ENCODE measurements at places on chromosomes 6 and 20.

DNA sequence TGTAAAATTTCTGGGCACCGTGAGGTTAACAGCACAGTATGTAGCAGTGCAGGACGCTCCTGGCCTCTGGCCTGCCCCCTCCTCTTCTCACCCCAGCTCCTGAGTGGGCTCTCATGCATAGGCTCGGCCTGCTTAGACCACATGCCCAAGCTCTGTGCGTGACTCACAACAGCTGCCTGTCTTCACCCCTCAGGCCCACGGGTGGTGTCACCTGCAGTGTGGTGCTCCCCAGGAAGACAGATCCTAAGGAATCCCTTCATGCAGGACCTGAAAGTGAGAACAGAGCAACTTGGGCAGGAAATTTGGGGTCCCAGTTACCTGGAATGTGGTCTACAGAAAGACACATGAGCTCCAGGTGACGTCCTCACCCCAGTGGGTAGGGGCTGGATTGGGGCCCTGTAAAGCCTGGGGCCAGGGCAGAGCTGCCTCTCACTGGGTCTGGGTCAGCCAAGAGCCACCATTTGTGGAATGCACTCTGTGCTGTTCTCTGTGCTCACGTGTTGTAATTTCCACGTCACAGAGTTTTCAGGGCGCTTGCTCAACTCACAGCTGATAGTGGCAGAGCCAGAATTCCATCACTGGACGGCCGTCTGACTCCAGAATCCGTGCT is 37.0 kb upstream of the PXDC1 start:
- no peak for DNase-seq

DNA sequence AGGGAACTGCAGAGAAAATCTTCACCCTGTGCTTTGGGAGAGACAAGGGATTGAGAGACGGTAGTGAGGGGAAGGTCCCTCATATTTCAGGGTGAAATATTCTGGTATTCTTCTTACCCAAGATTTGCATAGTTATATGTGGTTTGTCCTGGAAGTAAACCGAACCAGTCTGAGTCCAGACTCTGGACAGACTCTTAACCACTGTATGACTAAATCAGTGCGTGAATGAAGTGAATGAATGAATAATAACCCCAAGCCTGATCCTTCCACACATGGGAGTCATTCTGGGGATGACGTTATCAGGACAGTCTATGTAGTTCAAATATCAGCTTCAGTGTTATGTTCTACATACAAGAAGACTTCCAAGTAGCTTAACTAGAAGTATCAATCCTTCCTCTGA is 690.7 kb downstream of the KIF16B start:
- DNase-seq: no peak

- no peak for DNase-seq
Observed at GRCh38 chr6:126173265-126173664, 166.7 kb upstream of the CENPW start.

GRCh38 chr20:33908336-33908735 is 85.4 kb upstream of the RALY start:
- no peak for DNase-seq

GRCh38 chr20:9516234-9516871 is 2.0 kb downstream of the LAMP5 start:
- DNase-seq: no peak

DNA sequence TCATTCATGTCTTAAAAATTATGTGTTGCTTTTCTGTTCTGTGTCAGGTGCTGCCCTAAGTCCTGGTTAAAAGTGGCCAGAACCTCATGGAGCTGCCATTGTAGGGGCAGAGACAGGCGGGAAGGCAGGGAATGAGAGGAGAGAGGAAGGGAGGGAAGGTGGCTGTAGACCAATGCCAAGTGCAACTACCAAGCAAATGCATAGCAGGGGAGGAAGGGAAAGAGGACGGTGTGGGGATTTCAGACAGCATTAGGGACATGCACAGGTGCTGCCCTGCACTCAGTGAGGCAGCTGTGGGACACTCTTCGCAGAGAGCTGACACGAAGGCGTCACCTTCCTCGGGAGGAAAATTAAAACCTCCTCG is 21.0 kb downstream of the GGTLC1 start:
- DNase-seq: no peak

- no peak for DNase-seq
Observed at GRCh38 chr6:103344554-103345163, 1515.1 kb downstream of the HACE1 start.

DNA sequence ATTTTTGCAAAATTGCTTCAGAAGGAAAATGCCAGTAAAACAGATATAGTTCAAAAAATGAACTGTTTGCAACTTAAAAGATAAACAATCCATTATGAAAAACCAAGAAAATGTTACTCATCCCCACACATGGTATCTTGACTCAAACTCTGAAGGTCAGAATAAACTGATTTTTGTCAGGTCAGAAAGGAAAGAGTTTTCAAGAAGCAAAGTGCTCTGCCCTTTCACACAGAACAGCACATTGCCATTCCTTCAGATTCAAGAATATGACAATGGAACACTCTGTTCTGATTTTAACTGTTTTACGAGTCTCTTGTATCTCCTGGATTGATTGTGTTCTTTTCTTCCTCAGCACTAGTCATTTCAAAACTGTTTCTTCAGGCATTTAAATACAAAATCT is 33.8 kb upstream of the NT5E start:
- no peak for DNase-seq

DNA sequence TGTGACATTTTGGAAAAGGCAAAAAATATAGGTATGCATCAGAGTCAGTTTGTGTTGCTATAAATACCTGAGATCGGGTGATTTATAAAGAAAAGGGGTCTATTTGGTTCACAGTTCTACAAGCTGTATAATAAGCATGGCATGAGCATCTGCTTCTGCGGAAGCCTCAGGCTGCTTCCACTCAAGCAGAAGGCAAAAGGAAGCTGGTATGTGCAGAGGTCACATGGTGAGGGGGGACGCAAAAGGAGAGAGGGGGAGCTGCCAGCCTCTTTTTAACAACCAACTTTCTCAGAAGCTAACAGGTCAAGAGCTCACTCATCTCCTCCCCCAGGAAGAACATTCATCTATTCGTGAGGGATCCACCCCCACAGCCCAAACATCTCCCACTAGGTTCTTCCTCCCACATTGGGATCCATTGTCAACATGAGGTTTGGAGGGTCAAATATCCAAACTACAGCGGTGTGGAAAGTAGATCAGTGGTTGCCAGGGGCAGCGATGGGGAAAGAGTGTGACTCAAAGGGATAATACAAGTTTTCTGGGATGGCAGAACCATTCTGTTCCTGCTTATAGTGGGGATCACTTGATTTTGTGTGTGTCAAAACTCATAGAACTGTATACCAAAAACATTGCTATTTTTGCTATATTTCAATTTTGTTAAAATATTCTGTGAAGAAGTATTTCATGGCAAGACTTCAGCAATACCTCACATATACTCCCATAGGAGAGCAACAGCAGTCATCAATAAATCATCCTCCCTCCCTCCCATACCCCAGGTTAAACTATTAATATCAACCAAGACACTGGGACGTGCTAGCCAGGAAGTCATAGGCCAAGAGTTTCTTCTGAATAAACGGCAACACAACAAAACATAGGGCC is 9.9 kb upstream of the FAM50B start:
- peak; percentile 44 for DNase-seq

DNA sequence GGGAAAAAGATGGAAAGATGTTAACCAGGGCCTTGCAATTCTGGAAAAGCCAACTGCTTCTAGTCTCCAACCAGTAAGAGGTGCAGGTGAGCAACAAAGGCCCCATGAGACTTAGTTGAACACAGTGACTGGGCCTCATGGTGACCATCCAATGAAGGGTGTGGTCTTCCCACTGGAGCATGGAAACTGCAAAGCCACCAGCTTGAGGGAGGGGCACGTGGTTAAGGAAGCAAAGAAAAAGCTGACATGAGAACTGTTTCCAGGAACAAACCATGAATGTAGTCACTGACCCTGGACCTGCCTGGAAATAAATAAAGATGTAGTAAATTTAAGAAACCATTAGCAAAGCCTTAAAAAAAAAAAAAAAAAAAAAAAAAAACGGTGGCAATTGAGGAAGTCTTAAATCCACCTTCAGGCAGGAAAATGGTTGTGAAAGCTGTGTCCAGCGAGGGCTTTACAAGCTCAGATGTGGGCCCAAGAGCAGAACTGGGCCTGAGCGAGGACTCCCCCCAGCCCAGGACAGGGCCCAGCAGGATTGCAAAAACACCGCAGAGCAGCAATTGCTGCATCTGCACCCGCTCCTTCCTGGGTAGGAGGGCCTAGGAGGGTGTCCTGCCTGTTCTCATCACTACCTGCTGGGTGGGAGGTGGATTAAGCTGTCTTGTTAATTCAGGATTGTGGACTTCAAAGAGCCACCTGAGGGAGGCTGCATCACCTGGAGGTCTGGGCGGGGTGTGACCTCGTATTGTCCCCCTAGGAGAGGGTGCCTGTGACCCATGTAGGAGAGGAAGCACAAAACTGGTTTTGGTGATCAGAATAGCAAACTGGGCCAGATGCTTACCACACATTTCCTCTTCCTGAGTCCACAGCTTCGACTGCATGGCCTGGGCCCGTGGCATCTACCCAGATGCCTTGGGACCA is 10.3 kb downstream of the GFRA4 start:
- DNase-seq: no peak

GRCh38 chr6:134177236-134177635 is 124.8 kb upstream of the SLC2A12 start:
- DNase-seq: no peak

- no peak for DNase-seq
Observed at GRCh38 chr6:18261877-18262276, 2.5 kb downstream of the DEK start.

DNA sequence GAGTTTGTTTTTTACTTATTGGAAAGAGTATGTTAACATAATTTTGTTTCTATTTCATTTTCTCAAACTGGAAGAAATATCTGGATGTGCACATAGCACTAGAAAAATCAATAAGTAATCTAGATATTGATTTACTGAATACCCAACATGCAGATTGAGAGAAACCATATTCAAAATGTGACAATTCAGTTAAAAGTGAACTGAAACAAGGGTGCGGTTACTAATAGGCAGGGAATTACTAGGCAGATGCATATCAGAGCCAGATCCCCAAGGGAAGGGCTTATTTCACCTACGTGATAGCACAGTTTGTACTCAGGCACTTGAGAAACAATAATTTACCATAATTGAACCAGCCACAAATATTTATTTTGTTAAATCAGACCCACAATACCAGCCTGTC is 493.1 kb upstream of the FLRT3 start:
- no peak for DNase-seq

DNA sequence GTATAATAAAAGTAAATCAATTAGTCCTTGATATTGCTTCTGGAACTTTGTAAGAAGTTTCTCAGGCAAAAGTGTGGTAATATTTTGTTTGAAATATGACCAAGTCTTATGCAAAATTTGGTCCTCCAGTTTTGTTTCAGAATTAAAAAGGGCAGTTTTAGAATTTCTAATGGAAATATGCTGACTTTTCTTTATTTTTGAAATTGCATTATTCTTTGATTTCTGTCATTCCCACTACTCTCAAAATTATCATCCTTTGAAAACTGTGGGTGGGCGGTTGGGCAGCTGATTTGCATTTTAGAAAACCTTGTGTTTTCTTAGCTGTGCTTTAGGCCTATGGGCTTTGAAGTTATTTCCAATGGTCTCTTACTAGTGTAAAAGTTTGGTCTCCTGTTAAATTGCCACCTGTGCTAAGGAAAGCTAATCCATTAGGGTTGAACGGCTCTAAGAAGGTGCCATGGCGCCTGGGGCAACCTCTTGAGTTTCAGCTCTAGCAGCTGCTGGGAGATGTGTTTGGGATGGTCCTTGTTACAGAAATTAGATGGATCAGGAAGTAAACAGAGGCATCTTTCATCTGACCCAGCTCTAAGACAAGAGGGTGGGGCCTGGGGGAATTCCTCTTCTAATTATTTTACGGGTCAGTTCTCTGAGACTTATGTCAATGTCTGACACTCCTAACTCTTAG is 880.8 kb upstream of the SLC35B3 start:
- no peak for DNase-seq

DNA sequence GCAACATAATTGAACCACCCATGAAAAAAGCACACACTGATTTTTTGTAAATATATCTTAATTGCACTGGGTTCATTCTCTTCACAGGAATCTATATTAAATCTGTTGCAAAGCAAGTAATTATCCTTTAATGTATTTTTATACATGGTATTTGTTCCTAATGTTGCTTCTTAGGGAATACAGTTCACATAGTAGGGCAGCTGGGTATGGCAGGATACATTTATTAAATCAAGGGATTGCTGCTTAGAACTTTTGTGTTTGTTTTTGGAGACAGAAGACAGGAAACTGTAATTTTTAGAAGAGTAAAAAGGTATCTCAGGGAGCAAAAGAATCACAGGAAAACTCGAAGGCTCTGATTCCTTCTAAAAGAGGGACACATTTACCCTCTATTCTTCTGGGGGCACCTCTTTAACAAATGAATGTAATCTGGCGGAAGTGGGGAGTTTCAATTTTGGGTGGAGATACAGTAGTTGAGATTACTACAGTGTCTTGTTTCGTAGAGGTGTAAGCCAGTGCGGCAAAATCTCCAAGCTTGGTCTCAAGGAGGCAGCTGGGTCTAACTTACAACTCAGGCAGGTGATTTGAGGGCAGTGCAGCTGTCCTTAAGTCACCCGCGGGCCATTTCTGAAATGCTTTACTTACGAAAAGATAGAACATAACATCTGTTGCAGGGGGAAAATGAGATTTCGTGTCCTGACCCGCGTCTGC is 812 bp upstream of the SMIM13 start:
- DNase-seq: no peak

DNA sequence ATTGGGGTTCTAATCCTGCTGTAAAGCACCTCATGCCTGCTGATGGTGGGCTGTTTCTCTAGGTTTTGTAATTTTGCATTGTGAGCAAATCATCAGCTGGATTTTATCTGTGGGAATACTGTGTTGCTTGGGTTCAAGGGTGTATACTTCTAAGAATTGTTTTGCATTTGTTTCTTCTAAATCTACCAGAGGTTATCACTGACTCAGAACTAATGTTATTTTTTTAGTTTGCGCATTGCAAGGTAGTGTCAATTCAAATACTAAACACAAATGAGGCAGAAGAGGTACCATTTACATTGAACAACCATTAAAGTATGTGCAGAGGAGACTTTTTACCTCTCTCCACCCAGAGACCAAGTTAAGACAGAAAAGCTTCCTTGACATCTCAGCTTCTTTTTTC is 60.0 kb downstream of the CEP162 start:
- DNase-seq: no peak

GRCh38 chr6:110683241-110683640 is 132.0 kb downstream of the CDK19 start:
- no peak for DNase-seq

- no peak for DNase-seq
Observed at GRCh38 chr6:166999884-167000253, 672 bp downstream of the CEP43 start.

GRCh38 chr20:33104336-33104735 is 24.9 kb downstream of the BPIFB4 start:
- DNase-seq: no peak

GRCh38 chr20:62953839-62954703 is 1.6 kb downstream of the SLC17A9 start:
- peak; percentile 69 for DNase-seq

- DNase-seq: no peak
Observed at GRCh38 chr6:158977382-158977781, 22.6 kb downstream of the RSPH3 start.

DNA sequence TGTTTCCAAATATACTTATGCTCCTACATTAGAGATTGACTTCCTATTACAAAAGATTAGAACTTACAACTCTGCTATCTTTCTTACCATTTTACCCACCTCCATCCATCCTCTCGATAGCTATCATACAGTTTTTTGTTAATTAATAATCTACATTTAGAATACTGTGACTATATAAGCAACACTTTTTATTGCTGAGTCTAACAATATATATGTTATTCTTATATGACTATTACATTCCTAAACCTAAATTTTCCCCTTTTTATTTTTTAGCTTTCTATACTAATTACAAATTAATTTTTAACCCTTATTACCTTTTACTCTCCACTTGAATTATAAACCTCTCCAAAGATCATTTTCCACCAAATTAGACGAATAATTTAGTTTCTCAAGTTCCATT is 57.0 kb downstream of the RNF217 start:
- DNase-seq: no peak

All from psoas muscle (tissue), 8 donors.